ENCODE measurements at places on chromosomes 5 and 9.

DNA sequence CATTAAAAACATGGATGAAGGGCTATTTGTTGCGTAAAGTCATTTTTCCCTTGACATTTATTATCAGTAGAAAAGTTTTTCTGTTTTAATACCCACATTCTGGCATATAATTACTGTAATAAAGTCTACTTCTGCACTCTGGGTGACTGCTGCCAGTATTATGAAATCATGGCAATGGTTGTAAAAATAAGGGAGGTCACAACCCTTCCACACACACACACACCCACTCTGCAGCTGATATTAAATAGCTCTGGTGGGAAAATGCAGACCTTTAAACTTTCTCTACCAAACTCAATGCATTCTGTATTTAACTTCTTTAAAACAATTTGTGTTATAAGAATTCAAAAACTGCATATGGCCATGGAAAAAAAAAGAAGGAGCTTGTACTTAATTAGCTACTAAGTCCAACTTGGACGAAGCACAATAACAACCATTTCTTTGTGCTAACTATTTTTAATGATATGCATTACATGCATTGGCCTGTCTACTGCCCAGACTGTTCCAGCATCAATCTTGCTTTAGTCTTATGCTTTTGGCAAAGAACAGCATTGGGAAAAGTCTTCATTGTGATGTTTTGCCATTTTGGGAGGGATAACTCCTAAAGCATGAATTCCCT, 137.6 kb upstream of the MAP3K1 start:
- DNase-seq = no peak

DNA sequence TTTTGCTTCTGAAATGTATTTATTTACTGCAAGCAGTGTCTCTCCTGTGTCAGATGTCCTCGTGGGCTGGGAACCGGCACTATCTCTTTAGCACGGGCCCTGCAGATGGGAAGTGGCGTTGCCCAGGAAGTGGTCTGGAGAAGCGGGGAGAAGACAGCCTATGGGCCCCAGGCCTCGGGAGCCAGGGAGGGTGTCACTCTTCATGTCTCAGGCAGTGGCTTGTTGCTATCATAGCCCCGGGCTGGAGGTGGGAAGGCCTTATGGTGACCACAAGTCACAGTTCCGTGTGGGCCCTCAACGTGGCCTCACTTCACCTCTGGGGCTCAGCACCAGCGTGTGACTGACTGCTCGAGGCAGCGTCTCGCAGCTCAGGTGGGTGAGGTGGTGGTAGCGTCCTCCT, 41.4 kb downstream of the SYK start:
- no peak for DNase-seq

DNA sequence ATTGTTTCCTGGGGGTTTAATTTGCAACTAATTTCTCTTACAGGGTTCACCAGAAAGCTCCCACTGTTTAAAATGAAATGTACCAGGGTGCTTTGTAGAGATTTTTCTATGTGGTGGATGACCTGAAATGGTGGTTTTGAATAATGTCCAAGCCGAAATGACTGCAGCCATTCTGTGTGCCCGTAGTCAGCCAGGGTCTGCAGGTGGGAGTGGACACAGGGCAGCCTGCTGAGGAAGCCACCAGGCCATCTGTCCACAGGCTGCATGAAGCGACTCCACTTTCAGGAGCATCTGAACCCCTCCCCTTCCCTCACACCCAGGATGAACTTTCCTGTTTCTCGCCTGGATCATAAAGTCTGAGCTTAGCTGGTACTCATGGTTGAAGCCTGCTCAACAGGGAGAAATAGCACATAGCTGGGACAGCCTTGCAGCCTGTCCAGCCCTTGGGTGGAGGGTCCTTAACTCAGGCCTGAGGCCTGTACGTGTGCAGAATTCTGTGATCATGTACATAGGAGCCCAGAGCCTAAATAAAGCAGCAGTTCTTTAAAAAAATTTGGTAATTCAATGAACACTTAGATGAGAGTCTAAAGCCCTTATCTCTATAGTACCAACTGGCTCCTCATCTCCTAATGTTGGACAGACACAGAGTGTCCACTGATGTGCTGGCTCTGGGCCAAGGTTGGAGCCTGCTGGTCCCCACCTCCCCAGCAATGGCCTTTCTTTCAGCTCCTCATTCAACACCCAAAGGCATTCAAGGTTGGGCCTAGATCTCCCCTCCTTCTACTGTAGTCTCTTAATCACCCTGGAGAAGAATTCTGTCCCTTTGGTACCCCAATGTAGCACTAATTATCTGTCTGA, 72.8 kb downstream of the SHB start:
- no peak for DNase-seq

DNA sequence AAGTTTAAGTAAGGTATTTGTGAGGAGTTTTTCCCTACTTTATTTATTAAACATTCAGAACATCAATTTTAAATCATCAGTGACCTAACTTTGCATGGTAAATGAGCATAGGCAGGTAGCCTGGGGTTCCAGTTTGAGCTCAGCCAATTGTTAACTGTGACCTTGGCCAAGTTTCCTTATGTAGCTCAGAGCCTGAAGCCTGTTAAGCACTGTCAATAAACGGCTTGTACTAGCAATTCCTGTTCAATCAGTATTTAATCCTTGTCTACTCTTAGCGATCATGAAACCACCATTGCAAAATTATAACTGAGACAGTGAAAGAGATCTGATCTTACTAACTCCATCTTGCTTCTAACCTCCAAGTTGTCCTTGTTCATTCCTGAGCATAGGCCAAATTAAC, 4.7 kb upstream of the SOWAHA start:
- DNase-seq = no peak

DNA sequence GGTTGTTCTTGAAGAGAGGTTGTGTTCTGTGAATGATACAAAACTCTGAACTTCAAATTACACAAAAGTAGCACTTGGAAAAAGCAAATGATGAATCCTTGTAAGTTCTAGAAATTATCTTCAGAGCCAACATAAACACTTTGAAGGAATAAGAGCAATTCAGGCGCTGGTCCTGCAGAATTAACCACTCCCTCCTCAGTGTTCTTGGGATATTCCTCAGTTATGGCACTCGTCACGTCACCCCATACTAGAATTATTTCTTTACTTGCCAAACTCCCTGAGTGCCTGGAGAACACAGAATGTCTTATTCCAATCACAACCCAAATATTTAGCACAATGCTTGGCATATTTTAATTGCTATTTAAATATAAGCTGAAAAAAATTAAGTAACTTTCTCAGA, 126.3 kb downstream of the EFNA5 start:
- DNase-seq = no peak

DNA sequence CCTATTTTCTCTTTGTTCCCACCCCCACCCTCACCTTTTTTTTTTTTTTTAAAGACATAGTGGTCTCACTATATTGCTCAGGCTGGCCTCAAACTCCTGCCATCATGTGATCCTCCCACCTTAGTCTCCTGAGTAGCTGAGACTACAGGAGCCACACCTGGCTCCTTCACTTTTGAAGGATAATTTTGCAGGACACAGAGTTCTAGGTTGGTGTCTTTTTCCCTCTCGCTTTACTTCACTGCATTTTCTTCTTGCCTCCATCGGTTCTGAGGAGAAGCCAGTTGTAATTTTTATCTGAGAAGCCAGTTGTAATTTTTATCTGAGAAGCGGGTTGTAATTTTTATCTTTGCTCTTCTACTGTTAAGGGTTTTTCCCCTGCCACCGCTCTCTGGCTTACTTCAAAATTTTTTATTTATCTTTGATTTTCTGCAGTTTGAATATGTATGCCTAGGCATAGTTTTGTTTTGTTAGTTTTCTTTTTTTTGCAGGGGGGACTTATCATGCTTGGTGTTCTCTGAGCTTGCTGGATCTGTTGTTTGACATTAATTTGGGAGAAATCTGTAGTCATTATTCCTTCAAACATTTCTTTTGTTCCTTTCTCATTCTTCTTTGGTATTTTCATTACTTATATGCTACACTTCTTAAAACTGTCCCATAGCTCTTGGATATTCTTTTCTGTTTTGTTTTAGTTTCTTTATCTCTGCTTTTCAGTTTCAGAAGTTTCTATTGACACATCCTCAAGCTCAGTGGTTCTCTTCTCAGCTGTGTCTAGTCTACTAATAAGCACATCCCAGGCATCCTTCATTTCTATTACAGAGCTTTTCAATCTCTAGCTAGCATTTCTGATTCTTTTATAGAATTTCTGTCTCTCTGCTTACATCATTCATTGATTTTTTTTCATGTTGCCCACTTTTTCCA, 148.2 kb upstream of the CHD1 start:
- DNase-seq = no peak

- DNase-seq = no peak
These were observed 87.5 kb downstream of the TRIM32 start for GRCh38 chr9:116774421-116775180.

GRCh38 chr5:158811350-158811749, 288.4 kb downstream of the EBF1 start:
- DNase-seq = no peak

- no peak for DNase-seq
These were observed 20.3 kb downstream of the ZDHHC11B start for GRCh38 chr5:763998-764781.

- DNase-seq = no peak
These were observed 54.6 kb downstream of the SUB1 start for GRCh38 chr5:32639943-32640342.

- DNase-seq = no peak
These were observed 45.6 kb upstream of the TRIM32 start for GRCh38 chr9:116641292-116642059.

- no peak for DNase-seq
These were observed 27.0 kb downstream of the GTF3C4 start for GRCh38 chr9:132697230-132697629.

GRCh38 chr5:2776337-2777302, 25.1 kb upstream of the IRX2 start:
- DNase-seq = no peak

- DNase-seq = no peak
These were observed 8.3 kb downstream of the COL15A1 start for GRCh38 chr9:98951967-98952366.

- no peak for DNase-seq
These were observed 30.7 kb upstream of the GPR21 start for GRCh38 chr9:123002754-123003153.

GRCh38 chr9:99135456-99135855, 30.5 kb downstream of the TGFBR1 start:
- DNase-seq = no peak

DNA sequence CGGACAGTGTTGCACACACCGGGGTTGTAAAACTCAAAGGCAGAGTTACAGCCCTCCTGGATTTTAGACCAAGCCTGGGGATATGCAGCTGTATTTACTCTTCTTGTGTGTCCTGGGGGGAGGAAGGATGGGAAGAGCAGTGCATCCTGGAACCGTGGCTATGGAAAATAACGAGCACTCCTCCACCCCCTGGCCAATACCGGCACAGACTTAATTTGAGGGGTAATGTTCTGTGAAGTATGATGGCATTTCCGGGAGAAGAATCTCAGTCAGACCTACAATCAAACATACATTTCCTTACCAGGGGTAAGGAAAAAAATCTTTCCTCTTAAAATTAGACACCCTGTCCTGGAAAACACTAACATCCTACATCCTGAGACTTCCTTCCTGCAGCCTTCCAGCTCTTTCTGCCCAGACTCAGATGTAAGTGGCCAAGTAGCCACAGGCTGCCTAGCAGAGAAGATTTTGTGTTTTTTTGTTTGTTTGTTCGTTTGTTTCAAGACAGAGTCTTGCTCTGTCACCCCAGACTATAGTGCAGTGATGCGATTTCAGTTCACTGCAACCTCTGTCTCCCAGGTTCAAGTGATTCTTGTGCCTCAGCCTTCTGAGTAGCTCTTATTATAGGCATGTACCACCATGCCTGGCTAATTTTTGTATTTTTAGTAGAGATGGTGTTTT, 11.0 kb upstream of the ERMP1 start:
- no peak for DNase-seq

DNA sequence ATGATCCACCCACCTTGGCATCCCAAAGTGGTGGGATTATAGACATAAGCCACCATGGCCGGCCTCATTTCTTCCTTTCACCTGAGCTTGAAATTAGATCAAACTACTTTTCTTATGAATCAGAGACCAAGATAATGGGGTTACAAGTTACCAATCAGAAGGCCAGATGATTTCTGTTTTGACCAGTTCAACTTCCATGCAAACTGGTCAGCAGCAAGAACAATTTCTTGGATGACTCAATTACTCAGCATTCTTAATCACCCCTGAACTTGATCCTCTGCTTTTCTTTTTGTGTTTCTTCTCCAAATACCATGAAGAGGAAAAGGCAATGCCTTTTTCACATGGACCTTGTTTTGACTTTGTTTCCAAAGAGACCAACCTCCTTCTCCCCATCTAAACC, 10.0 kb upstream of the PLIN2 start:
- no peak for DNase-seq
